Ureter (tissue), 1 donor: ENCODE measurements at places on chromosomes 11 and 22.

DNA sequence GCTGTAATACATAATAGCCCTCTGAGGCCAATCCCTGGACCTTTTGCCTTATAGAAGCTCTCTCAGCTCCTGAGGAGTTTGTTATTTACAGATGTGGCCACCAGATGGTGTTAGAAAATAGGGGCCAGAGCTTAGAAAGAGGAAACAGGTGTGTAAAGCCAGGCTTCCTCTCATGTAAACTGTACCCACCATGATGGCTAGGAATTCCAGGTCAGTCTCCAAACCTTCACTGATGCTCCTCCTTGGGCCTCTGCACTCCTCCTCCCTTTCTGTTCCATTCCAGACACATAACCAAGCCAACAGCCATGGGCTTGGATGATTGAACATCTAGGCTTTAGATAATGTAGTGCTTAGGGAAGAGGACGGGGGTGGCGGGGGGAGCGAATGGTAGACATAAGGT lies 39.7 kb downstream of the USP35 start:
- no peak for DNase-seq

DNA sequence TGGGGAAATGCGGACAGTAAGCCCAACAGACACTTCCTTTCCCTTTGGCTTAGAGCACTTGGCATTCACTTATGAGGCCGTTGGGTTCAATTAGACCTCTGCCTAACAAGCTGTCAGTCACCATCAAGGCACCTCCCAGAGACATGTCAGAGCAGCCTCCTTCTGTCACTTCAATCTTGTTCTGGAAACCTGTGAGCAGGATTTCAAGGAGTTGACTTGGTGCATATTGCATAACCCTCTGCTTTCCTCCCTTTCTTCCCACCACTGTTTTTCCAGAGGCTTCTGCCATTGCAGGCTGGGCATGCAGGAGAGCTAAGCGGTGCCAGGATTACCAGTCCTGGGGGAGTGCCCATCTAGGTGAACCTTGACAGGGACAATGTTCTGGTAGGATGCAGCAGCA lies 484.2 kb upstream of the LRRC4C start:
- no peak for DNase-seq

DNA sequence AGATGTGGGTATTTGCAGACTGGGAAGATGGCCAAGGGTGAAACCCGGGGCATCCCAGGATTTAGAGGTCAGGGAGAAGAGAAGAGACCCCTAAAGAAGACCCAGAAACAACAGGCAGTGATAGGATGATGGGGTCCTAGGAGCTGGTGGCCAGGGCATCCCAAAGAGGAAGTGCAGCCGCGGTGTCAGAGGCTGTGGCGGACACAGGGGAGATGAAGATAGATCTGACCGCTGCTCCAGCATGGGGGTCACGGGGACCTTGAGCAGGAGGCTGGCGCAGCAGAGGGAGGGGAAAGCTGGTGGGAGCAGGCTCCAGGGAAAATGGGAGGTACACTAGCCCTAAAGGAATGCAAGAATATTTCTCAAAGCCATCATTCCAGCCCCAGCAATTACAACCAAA lies 47.3 kb downstream of the CTTN start:
- no peak for DNase-seq

DNA sequence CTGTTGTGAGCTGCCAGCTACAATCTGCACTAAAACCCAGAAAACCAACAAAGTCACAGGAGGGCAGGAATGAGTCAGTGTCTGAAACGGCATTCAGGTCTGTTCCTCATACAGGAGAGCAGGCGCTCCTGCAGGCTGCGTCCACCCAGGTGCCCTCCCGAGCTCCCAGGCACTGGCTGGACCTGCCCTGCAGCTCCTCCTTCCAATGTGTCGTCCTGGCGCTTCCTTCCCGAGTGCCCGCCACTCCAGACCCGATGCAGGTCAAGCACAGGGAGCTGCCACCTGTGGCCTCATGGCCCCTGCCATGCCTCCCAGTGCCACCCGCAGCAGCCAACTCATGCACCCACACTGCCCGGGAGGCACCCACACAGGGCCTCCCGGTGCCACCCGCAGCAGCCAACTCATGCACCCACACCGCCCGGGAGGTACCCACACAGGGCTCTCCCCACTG lies 12.0 kb downstream of the BRD1 start:
- no peak for DNase-seq

GRCh38 chr11:107732689-107733051 lies 20.8 kb upstream of the SLN start:
- DNase-seq: no peak

DNA sequence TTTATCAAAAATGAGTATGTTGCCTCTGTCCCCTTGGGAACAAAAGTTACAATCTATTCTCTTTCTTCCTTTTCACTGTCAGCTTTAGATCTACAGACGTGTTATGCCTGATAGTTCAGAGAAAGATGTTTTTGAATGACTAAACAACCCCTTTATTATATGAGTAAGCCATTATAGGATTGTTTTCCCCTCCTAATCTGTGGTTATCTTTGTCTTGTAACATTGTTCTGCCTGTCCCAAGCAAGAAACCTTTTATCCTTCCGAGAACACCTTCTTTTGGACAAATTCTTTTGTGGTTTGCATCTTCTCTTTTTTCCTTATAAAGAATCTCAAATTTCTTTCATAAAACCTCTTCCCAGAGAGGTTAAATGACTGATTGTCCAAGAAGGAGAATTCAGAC lies 208.4 kb downstream of the DDX10 start:
- DNase-seq: no peak

DNA sequence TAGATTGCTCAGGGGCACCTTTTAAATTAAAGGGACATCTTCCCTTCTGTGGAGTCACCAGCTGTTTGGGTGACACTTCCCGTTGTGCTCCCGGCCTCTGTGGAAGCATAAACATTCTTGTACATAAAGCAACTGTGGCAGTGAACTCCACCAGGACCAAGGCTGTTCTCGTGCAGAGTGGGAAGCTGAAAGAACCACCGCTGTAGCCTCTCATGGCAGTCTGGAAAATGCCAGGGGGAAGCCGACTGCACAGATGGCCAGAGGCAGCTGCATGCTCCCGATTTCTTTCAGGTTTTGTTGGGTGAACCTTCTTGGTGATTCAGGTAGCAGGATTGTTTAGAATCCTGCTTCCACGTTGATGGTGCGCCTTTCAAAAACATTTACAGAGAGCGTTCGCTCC lies 10.3 kb downstream of the UBASH3B start:
- DNase-seq: no peak

DNA sequence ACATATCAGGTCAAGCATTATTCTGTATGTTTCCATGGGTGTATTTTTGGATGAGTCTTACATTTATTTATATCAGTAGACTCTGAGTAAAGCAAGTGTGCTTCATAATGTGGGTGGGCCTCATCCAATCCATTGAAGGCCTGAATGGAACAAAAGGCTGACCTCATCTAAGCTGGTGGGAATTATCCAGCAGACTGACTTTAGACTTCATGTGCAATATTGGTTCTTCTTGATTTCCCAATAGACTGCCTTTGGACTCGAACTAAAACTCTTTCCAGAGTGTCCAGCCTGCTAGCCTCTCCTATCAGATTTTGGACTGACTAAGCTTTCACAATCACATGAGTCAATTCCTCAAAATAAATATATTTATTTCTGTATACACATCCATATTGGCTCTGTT lies 116.2 kb downstream of the KIF18A start:
- no peak for DNase-seq

- no peak for DNase-seq
Measured at GRCh38 chr11:34086554-34087283, 18.7 kb upstream of the NAT10 start.

DNA sequence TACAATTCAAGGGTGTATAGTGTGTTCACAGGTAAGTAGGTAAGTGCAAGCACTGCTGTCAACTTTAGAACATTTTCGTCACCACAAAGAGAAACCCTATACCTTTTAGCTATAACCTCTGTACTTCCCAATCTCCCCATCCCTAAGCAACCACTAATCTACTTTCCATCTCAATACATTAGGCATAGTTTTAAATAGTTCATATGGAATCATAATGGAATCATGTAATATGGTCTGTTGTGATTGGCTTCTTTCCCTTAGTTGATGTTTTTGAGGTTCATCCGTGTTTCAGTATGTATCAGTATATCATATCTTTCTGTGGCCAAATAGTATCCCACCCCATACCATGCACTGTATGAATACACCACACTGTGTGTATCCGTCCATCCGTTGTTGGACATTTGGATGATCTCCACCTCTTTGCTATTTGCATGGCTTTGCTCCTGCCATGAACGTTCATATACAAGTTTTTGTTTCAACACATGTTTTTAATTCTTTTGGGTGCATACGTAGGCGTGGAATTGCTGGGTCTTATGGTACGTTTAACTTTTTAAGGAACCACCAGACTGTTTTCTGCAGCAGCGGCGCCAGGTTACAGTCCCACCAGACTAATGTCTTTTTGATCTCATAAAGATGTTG lies 27.7 kb upstream of the OPCML start:
- no peak for DNase-seq

GRCh38 chr11:2555891-2556290 lies 111.1 kb downstream of the KCNQ1 start:
- no peak for DNase-seq
